ENCODE measurements at places on chromosomes 2 and 18.
A peak's percentile ranks its signal among the peaks of the same experiment; 100 is the strongest.

GRCh38 chr2:235900631-235901030 is 267.6 kb downstream of the GBX2 start:
- DNase-seq: no peak

- no peak for DNase-seq
Observed at GRCh38 chr18:79548077-79548450, 131.5 kb upstream of the CTDP1 start.

GRCh38 chr2:37323176-37323780 is 1.4 kb downstream of the PRKD3 start:
- DNase-seq: no peak

GRCh38 chr2:130877258-130877657 is 40.5 kb downstream of the ARHGEF4 start:
- no peak for DNase-seq

GRCh38 chr18:12929477-12930083 is 18.2 kb upstream of the SEH1L start:
- no peak for DNase-seq

GRCh38 chr2:163133602-163134001 is 295.0 kb upstream of the KCNH7 start:
- DNase-seq: no peak

- no peak for DNase-seq
Observed at GRCh38 chr2:142918624-142919023, 41.2 kb downstream of the KYNU start.

- DNase-seq: no peak
Observed at GRCh38 chr2:239476029-239476756, 75.4 kb upstream of the HDAC4 start.

DNA sequence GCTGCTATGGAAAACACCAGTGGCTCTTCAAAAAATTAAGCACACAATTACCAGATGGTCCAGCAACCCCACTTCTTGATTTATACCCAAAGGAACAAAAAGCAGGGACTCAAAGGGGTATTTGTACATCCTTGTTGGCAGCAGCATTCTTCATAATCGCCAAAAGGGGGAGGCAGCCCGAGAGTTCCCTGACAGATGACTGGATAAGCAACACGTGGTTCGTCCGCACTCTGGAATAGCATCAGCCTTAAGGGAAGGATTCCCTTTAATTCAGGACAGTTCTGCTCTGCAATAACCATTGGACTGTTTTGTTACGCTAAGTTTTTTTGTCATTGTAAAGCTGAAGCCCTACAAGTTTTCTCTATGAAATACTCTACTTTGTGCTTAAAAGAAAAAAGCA is 76.7 kb upstream of the TWIST2 start:
- no peak for DNase-seq

DNA sequence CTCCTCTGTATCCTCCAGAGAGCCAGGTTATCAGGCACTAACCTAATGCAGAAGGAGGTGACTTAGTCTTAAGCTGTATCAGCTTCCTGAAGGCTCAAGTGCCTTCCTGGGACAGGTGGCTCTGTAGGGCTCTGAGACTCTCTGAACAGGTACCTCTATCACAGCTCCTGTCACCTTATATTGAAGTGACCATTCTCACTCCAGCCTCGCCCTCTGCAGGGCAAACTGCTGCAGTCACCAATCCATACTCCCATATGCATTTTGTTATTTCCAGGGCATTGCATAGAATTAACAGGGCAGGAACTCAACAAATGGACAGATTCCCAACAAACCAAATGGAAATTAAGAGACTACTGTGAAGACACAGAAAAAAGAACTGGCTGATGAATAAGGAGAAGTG is 203.0 kb upstream of the REV1 start:
- DNase-seq: no peak

GRCh38 chr2:167733747-167734146 is 513.6 kb downstream of the STK39 start:
- DNase-seq: no peak

GRCh38 chr2:67797801-67798540 is 264.8 kb downstream of the C1D start:
- DNase-seq: no peak

- DNase-seq: no peak
Observed at GRCh38 chr18:34970106-34970505, 71.1 kb upstream of the MAPRE2 start.

DNA sequence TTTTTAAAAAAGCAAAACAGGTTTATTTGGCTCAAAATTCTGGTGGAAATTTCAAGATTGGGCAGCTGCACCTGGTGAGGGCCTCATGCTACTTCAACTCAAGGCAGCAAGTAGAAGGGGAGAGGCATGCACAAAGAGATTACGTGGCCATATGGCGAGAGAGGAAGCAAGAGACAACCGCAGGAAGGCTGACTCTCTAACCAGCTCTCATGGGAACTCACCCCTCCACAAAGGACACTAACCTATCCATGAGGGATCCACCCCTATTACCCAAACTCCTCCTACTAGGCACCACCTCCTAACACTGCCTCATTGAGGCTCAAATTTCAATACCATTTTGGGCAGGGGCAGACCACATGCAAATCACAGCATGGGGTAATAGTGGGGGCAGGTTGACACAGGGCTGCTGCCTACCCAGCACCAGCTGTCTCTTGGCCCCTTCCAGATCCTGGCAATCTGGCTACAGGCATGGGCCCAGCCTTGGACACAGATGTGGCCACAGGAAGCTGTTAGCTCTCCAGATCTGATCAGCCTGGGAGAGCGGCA is 2.0 kb upstream of the CAPN10 start:
- no peak for DNase-seq

- DNase-seq: no peak
Observed at GRCh38 chr2:118049816-118050140, 35.9 kb upstream of the CCDC93 start.

- no peak for DNase-seq
Observed at GRCh38 chr2:85475799-85476490, 57.4 kb downstream of the SH2D6 start.

DNA sequence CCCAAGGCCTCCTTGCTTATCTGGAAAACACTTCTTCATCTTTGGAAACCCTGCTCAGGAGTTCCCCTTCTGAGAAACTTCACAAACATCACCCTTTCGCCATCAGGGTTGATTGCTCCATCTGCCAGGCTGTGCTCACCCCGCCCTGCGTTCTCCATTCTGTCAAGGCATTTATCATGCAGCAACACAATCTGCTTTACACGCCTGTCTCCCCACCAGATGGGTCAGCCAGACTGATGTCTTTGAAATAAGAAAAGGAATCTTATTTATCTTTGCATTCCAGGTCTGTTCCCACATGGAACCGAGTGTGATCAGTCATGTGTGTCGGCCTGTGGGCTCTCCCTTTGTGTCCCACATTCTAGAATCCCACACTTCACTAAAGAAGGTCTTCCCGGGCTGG is 110.0 kb upstream of the ARL4C start:
- no peak for DNase-seq

GRCh38 chr18:79380816-79381806 is 14.6 kb upstream of the NFATC1 start:
- peak; percentile 65 for DNase-seq

- DNase-seq: no peak
Observed at GRCh38 chr18:8835521-8835953, 130.2 kb downstream of the MTCL1 start.

Measured in KG1 (cell line).